ENCODE measurements at places on chromosomes 11 and 22.

DNA sequence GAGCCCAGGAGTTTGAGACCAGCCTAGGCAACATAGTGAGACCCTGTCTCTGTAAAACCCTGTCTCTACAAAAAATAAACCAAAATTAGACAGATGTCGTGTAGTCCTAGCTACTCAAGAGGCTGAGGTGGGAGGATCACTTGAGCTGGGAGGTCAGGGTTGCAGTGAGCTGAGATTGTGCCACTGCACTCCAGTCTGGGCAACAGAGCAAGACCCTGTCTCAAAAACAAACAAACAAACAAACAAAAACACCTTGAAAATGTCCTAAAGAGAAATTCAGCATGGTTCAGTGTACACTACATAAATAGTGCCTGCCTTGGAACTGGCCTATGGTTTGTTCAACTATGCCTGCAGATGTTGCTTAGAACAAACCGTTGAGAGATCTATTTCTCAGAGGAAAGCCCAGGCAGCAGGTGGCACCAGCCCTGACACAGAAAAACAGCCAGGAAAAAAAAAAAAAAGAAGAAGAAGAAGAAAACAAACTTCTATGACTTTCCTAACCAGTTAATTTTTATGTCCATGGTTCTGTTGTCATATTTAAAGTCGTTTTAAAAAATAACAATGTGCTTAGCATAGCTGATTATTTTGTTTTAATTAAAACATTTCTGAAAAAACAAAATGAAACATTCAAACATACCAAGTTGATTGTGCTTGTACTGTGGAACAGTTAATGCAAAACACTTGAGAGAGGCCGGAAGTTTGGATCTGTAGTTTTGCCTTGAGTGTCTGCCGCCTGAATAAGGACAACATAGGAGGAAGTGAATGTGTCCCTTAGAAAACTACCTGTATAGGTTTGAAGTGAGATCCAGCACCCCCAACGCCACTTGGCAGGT lies 5.4 kb downstream of the KREMEN1 start:
- DNase-seq = no peak

GRCh38 chr11:19675397-19675796 lies 37.2 kb upstream of the NAV2 start:
- no peak for DNase-seq

DNA sequence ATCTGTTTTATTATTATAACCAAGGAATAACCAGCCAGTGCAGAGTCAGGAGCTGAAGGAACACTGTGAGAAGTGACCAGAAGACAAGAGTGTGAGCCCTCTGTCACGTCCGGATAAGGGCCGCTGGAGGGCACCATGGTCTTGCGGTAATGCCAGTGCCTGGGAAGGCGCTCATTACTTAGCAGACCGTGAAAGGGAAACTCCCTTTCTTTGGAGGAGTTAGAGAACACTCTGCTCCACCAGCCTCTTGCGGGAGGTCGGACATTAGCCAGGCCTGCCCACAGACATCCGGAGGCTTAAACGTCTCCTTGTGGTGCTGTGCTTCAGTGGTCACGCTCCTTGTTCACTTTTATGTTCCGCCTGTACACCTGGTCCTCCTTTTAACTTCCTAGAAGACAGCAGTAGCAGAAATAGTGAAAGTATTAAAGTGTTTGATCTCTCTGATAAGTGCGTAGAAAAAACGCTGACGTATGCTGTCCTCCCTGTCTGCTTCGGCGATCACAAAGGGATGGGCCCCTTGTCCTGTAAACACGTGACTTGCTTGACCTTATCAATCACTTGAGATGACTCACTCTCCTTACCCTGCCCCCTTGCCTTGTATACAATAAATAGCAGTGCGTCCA lies 120.6 kb upstream of the LMO1 start:
- no peak for DNase-seq

DNA sequence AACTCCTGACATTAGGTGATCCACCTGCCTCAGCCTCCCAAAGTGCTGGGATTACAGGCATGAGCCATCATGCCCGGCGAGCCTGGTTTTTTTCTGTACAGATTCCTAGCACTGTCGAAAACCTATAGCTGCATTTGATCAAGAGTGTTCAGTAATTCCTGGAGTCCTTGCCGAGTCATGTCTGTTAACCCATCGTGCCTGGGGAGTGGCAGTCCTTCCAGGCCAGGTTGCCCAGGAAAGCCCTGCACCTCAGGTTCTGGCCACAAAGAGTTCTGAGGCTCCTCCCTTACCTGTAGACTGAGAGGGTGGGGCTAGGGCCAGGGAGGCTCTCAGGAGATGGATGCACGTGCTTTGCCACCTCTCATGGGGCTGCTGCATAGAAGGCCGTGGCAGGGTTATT lies 17.0 kb downstream of the YDJC start:
- DNase-seq = no peak

DNA sequence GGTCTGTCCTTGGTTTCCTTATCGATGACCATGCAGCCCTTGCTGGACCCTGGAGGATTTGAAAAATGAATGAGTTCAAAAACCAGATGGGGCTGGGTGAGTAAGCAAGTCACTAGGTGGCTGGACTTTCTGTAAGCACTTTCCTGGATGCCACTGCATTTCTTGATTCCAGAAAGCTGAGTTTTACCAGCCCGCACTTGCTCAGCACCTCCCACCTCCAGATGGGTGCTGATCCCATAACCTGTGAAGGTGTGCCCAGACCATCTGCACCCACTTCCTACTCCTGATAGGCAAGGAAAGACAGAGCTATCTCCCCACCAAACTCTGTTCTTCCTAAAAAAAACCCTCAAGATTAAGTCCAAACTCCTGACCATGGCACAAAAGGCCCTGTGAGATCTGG lies 21.1 kb downstream of the ASCC2 start:
- DNase-seq = no peak

- DNase-seq = no peak
Measured at GRCh38 chr11:5488798-5489399, 414 bp downstream of the OR52D1 start.

DNA sequence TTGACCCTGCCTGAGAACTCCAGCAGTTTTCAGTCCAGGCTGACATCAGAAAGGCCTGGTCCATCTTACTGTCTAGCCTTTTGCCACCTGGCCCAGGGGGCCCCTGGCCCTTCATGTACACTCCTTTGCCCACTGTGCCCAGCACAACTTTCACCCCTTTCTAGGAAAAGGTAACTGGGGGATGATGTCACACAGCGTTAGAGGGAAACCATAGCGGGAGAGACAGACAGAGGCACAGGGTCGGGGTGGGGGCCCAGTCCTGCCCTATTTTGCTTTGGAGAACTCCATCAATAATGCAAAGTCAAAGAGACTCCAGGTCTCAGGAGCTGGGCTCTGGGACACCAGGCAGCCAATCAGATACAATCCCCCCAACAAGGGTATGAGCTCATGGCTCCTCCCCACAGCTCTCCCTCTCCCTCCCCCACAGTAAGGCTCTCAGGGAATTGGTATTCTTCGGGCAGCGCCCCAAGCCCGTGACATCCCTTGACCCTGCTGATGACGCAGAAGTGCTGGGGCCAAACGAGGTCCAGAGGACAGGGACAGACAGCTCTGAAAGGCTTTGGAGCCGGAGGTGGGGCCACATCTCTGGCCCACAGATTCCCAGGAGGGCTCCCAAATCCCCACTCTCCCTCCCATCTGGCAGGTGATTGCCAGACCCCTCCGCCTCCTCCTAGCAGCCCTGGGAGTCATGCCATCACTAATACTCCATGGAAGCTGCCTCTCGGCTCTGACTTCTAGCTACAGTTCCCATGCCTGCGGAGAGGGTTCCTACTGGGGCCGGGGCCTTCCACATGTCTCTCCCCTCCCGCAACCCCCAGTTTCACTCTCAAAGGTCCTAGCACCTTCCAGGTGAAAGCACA lies 5.9 kb downstream of the USP2 start:
- no peak for DNase-seq

DNA sequence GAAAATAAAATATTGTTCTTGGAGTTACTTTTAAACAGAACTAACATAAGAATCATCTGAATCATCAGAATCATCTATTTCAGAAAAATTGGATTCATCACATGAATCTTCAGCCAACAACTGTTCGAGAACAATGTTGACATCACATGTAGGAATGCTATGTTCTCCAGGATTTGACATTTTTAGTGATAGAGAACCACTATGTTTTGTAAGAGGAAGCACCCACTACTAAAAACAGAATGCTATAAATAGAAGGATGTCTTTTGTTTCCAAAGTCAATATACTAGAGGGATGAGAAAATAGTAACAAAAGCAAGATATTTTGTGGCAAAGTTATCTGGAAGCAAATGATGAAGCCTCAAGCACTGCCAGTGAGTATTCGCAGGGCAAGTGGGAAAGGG lies 263.4 kb upstream of the DDI1 start:
- no peak for DNase-seq

Measured in activated T-helper 2 cell treated with anti-CD3 and anti-CD28 coated beads, Interferon-gamma antibody, Interleukin-2, Interleukin-4, amounts not matched to agents 10 μg/mL and 5 μg/mL and 100 μg/mL, durations not matched to agents 14 hours and 24 hours and 36 hours (primary cell).